ENCODE measurements at places on chromosomes 16 and 17.
A peak's percentile ranks its signal among the peaks of the same experiment; 100 is the strongest.

- DNase-seq = no peak
Measured at GRCh38 chr17:74785096-74785980, 9.2 kb upstream of the NAT9 start.

DNA sequence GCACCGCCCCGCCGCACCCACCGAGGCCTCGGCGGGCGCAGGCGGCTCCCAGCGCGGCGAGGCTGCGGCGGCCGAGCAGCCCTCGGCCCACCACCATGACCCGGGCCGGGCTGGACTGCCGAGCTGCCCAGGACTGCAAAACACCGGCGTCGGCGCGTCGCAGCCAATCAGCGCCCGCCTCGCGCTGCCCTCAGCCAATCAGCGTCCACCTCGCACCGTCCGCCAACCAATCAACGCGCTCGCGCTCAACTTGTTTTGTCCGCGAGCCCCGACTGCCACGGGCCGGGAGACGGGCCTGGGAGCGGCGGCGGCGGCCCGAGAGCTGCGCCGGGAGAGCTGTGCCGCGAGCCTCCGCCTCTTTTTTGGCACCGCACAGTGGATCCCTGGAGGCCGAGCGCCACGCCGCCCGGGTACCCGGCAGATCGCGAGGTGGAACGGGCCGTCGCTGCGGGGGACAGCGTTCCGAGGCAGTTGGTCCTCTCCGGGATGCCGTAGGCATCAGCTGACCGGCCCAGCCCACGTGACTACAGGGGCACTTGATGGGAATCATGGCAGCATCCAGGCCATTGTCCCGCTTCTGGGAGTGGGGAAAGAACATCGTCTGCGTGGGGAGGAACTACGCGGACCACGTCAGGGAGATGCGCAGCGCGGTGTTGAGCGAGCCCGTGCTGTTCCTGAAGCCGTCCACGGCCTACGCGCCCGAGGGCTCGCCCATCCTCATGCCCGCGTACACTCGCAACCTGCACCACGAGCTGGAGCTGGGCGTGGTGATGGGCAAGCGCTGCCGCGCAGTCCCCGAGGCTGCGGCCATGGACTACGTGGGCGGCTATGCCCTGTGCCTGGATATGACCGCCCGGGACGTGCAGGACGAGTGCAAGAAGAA lies at the start of the genes FAHD1 and HAGH:
Gene FAHD1 (plus strand): TSS at position 516 of the 883 bp plus-strand sequence. CDS start 33 bp downstream, at position 549.
Gene HAGH (minus strand): TSS at position 135 of the 883 bp plus-strand sequence. CDS start 38 bp downstream, at position 97.
- DNase-seq = peak; percentile 93

DNA sequence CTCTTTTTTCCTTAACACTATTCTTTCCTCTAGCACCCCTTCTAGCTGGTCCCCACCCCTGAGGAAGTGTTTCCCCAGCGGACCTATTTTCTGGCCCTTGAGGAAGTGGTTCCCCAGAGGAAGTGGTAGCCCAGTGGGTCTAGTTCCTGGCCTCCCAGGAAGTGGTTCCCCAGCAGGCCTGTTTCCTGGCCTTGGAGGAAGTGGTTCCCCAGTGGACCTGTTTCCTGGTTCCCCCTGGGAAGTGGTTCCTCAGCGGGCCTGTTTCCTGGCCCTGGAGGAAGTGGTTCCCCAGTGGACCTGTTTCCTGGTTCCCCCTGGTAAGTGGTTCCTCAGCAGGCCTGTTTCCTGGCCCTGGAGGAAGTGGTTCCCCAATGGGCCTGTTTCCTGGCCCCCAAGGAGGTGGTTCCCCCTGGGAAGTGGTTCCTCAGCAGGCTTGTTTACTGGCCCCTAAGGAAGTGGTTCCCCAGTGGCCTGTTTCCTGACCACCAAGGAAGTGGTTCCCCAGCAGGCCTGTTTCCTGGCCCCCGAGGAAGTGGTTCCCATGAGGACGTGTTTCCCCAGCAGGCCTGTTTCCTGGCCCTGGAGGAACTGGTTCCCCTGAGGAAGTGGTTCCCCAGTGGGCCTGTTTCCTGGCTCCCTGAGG lies 58.3 kb downstream of the NTN1 start:
- peak; percentile 32 for DNase-seq

DNA sequence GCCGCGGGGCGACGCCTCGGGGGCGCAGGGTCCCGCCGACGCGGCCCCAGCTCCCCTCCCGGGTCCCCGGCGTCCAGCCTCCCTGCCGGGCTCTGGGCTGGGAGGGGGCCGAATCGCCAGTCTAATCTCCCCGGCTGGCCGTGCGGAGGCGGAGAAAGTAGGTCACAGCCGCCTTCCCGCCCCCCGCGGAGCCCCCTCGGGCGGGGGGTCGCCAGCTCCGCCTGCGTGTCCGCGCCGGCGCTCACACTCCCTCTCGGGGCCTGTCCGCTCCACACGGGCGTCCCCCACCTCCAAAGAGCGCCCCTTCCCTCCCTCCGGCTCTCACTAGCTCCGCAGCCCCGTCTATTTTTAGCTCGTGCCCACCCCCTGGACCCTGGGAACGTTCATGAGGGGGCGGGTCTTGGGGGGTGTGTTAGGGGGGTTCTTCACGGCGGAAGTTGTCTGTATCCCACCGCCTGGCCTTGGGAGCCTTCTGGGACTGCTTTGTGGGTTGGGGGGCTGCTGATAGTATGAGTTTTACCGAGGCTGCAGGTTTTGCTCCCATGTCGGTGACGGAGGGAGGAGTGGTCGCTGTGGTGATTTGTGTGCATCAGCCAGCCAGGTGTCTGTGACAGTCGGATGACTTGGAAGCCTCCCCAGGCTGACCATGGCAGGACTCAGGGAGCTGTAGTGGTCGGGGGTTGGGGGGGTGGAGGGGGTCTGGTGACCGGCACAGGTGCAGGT lies 1.1 kb downstream of the ATP1B2 start:
- DNase-seq = no peak

DNA sequence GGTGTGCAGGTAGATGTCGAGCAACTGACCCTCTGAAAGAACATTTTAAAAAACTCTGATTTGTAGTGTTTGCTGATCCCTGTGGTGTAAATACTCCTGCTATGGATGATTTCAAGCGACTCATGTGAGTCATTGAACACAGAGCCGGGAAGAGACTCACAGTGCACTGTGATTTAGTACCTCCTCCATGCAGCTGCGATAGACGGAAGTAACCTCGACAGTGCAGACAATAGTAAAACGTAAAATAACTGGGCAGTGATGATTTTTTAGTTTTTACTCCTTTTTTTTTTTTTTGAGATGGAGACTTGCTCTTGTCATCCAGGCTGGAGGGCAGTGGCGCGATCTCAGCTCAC lies 8.7 kb downstream of the TBX21 start:
- DNase-seq = no peak

DNA sequence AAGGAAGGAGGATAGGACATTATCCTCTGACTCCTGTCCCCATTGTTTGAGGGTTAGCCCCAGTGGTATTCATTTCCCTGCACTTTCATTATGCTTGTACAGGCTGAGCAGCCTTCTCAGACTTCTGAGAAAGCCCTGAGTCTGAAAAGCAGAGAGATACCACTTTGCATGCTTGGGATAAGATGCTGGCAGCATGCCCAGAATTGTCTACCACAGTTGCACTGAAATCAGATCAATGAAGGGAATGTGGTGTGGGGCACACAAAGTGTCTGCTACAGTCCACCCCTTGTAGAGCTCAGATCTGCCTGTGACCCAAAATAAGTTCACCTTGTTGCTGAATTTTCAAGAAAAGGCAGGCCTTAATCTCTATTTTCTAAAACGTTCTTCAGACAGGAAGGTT lies 160.6 kb downstream of the CCT6B start:
- no peak for DNase-seq

- DNase-seq = no peak
Measured at GRCh38 chr17:2749058-2749783, at the start of gene CCDC92B. Gene CCDC92B (minus strand): TSS chr17:2749652. CDS start chr17:2735145, 14,507 bp downstream.

DNA sequence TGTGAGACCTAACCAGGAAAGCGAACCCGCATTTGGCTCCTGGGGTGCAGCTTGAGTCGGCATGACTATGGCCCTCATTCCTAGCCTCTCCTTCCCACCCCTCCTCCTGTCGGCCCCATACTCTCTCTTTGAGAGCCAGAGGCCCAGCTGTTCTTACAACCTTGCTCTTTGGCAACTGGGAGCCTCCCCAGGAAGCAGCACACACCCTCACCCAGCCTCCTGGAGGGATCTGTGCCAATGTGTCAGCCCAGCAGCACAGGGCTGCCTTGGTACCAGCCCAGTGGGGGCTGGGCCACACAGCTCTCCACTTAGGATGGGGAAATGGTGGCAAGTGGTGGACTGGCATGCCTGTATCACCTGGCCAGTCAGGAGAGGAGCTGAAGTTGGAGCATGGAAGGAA lies 70.3 kb upstream of the LGALS9 start:
- no peak for DNase-seq

DNA sequence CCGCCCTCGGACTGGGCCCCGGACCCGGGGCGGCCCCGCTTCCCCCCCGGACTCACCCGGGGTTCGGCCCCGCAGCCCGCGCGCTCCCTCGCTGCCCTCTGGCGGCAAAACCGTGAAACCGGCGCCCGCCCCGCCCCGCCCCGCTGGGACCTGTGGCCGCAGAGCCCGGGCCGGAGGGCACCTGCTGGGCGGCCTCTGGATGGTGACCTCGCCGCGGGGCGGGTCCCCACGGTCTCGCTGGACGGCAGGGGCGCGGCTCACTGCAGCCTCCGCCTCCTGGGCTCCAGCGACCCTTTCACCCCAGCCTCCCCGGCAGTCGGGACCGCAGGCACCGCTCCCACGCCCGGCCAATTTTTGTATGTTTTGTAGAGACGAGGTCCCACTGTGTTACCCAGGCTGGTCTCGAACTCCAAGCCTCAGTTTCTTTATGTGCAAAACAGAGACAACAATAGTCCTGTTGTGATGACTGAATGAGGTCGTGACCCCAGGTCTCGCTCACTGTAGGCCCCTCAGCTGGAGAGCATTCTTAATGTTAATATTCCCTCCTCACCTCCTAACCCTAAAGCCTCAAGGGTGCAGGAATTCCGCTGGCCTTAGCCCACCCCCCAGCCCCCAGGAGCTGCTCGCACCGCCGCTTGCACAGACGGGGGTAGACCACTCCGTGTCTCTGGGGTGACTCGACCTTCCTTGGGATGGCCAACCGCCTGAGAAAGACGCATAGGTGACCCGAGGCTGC lies 33.7 kb upstream of the RPH3AL start:
- no peak for DNase-seq

DNA sequence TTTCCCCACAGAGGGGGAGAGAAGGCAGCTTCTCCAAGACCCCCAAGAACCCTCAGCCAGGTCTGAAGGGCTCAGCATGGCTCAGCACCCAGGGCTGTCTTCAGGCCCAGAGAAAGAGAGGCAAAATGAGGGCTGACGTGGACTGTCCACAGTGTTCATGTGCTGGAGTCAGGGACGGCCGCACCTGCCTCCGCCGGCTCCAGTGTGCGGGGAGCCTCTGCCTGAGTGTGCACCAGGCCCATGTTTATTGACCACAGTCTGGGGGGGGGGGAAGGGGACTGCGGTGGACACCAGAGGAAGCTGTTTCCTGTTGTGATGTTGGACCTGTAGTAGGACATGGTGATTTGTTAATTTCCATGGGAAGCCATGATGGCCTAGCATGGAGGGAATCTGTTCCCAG lies 6.9 kb downstream of the MRM1 start:
- DNase-seq = no peak

GRCh38 chr17:62933501-62934385 lies 32.3 kb upstream of the TANC2 start:
- DNase-seq = peak; percentile 8

DNA sequence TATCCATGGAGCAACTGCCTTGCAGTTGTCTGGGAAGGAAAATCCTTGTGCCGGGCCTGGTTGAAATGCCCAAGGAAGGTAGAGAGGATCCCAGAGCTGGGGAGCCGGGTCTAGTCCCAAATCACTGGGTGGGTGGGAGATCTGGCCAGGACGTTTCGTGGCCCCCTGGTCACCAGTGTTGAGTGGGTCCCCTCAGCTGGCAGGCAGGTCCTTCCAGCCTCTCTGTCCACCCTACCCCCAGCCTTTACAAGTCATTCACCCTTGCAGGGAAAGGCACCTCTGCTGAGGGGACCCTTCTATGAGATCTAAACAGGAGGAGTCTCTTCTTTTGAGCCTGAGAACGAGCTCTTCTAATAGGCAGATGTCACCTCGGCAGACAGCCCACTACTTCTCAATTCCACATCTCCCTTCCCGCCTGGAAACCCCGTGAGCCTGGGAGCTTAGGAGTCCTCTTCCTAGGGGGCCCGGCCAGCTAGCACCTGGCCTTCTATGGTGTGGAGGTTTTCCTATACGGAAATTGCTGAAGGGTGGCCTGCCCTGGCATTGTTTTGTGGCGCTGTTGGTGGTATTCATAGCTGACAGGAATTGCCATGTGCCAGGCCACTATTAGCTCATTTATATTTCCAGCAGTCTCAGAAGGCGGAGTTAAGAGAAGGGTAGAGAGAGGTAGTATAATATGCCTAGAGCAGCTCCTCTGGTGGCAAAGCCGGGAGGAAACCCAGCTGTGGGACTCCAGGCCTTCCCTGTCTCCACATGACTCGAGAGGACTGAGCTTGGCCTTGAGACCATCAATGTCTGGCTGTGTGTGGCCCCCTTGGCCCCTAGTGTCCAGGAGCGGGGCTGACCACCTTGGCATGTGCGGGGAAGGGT lies 13.3 kb downstream of the MPRIP start:
- DNase-seq = no peak

- no peak for DNase-seq
Measured at GRCh38 chr16:4894276-4895150, 42.4 kb downstream of the PPL start.

- no peak for DNase-seq
Measured at GRCh38 chr16:61890386-61890785, 145.9 kb downstream of the CDH8 start.
